ENCODE measurements at places on chromosomes 4 and X.

GRCh38 chrX:41184312-41184711 is 99.1 kb downstream of the USP9X start:
- DNase-seq: no peak

- no peak for DNase-seq
These were observed 353.6 kb downstream of the TRIML1 start for GRCh38 chr4:188492886-188493285.

DNA sequence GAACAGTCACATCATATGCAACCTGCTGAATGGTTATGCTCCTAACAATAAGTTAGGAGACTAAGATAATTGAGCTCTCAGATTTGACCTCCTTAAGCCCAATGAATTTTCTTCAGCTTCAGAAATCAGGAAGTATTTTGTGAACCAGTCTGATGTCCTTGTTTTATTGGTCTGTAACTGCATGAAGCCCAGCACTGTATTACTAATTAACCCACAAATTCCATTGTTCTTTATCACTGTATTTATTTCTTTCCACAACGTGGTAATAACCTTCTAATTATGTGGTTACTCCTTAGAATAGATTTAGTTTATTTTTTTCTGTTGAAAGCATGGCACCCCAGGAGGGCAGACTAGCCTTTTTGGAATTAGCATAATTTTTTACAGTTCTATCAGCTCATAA is 3.9 kb upstream of the MFAP3L start:
- no peak for DNase-seq

DNA sequence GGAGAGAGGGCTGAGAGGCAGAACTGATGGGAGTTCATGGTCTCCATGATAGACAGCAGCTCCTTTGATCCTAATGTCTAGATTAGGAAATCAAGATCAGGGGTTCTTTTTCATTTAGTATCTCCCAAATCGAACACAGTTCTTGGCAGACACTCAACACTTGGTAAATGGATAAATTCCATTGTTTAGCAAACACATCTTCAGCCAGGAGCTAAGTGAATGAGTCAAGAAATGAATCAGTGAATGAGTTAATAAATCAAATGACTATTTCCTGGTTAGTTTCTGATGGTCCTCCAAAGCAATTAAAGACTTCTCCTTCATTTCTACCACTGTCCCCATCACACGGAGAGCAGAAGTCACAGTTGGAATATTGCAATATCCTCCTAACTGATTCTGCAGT is 120.0 kb upstream of the SHISA3 start:
- DNase-seq: no peak

DNA sequence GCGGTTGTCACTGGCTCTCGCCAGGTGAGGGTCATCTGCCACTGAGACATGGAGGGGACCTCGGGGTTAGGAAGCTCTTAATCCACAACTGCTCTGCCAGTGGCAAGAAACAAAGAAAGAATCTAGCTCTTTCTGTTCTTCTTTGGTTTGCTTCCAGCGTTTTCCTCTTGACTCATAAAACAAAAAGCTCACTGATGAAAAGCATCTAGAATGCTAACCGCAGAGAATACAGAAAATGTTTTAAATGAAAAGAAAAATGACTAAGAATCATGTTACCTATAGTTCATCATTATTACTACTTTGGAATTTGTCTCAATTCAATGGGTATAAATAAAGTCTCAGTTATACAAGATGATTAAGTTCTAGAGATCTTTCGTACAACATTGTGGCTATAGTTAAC is 274.8 kb upstream of the TENM3 start:
- no peak for DNase-seq

DNA sequence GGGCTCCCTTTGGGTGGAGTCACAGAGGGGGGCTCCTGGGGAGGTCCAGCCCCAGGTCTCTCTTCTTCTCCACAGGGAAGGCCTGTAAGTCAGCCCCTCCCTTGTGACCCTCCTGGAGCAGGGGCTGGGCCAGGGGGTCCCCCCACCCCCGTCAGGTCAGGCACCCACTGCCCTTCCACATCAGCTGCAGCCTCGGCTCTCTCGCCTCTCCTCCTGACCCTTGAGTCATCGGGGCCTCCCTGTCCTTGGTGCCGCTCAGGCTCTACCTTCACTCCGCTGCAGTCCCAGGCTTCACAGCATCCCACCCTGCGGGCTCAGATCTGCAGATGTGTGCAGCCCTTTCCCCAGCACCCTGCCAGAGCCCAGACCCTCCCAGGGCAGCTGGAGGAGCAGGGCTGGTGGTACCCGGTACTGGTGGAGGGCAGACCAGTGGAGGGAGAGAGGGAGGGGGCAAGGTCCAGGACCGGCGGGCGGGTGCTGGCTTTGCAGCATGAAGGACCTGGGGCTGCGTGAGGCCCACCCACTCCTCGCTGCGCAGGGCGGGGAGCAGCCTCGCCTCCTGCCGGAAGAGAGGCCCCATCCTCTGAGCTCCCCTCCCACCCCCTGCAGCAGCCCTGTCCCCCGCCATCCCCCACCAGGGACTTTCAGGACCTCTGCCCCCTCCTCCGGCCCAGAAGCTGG is 117.1 kb downstream of the FAM53A start:
- no peak for DNase-seq

DNA sequence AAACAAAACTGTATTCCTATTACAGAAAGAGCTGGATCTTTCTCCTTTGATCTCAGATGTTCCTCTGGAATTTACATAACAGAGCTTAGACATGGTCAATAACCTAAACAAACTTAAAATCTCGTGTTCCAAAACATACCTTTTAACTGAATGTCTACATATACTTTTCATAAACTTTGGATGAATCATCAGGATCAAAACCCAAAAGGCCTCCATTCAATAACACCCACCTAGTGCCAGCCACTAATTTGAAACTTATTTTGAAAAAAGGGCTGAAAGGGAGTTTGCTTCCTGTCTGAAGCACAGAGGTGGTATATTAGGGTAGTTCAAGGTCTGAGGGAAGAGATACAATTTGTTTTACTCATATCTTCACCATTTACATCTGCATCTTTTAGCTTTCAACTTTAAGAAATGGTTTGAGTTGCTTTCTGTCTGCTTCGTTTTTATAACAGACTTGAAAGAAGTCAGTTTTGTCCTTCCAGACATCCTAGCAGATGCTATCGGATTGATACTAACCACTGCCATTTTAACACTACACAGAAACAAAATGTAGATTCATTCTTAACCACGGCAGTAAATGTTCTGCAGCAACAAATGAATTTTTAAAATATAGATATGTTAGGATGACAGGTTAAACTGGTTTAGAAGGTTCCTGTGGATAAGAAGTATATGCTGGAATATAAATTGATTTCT is 242.8 kb upstream of the DKK2 start:
- no peak for DNase-seq

DNA sequence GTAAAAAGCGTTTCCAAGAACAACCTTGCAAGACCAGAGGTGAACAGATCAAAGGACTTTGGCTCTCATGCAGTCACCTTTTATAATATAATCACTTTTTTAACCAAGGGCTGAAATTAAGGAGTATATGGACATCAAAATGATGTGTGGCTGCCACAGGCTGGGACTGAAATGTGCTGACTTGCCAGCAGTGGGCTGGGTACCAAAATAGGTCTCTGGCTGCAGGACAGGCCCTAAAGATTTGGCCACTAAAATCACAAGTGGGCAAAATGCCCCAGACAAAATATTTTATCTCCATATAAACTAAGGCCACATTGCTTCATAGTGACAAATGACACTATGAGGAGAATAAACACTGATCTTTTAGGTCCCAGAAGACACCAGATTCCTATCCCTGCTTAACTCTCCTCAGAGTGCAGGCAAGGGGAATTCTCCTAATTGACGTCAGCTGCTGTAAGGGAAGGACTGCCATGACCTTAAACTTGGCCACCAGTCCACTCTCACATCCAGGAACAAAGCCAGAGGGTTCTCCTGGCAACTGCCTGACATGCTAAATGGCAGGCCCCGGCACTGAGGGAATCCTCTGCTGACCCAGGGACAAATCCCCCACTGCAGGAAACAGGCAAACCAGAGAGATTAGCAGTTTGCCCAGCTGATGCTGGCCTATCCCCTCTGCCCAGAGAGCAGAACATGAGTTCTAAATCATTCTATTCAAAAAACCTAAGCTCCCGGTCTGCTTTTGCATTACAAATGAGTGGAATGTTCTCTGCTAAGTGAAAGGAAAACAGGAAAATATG is 155.8 kb downstream of the PPP3CA start:
- no peak for DNase-seq

DNA sequence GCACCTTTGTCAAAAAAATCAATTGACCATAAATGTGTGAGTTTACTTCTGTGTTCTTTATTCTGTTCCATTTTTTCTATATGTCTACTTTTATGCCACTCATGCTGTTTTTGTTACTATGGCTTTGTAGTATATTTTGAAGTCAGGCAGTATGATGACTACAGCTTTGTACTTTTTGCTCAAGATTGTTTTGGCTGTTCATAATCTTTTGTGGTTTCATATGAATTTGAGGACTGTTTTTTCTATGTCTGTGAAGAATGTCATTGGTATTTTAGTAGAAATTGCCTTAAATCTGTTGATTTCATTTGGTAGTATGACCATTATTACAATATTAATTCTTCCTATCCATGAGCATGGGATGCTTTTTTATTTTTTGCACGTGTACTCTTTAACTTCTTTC is 346.8 kb downstream of the PPP3CA start:
- DNase-seq: no peak

GRCh38 chr4:33071535-33071934 is 2351.4 kb downstream of the PCDH7 start:
- no peak for DNase-seq

GRCh38 chr4:8258552-8259212 is 10.9 kb upstream of the HTRA3 start:
- DNase-seq: no peak

- no peak for DNase-seq
These were observed 90.5 kb downstream of the STOX2 start for GRCh38 chr4:183995570-183995969.

DNA sequence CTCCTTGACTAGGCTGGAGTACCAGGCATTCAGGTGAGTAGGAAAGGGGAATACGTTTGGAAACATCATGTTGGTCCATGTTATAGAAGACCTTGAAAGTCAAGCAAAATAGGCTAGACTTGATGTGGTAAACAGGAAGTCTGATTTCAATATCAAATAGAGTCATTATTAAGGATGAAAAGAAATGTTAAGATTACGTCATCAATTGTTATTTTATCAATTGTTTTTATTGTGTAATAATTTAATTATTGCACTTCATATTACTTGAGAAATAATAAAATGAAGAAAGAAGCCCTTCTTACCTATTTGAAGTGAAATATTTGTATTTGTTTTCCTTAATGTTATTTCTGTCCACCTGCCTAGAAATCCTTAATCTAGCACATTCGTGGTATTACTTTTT is 361.0 kb upstream of the HAND2 start:
- no peak for DNase-seq

DNA sequence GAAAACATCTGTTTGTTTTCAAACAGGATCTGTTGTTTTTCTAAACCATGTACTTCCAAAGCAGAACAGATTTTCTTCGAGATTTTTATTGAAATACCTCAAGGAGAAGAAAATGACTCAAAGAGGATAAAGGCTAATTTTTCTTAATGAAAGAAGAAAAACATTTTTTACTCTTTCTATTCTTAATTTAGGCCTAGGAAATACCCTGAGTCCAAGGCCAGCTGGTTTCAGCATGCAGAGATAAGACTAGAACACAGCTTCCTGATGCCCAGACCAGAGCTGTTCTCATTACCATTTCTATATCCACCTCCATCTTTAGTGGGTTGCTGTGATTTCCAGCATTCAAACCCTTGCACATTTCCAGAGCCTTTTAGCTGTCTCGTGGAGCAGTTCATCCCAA is 18.3 kb downstream of the GAB1 start:
- DNase-seq: no peak

- DNase-seq: no peak
These were observed 31.3 kb upstream of the ETNPPL start for GRCh38 chr4:108794136-108794535.

DNA sequence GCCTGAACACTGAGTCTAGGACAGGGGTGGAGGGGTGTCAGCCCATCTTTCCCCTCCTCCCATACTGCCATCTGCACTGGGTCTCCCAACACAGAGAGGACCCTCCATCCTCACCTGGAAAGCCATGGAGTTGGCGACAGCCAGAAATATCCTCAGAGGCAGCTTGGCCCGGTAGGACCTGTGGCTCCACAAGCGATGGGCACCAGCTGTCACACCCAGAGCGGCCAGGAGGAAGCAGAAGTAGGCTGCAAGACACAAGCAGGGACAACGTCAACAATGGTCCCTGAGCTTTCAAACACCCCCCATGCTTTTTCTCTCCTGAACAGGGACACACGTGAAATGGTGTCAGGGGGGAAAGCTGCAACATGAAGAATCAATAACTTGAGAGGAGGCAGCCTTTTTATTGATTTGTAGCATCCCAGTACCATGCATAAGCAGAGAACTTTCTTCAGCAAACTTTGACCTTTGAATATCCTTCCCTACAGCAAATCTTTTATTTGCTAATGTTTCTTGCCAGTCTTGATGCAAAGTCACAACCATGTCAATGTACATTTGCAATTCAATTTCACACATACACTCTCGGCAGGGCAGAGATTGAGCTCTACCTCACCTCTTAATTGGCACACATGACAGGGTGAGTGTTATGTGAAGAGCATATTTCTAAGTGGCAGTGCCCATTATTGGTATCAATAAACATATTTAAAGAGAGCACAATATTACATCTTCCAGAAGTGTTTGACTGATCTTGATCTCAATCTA is 93.2 kb downstream of the SCD5 start:
- DNase-seq: no peak

- no peak for DNase-seq
These were observed 62.6 kb downstream of the TBC1D9 start for GRCh38 chr4:140693562-140693961.

DNA sequence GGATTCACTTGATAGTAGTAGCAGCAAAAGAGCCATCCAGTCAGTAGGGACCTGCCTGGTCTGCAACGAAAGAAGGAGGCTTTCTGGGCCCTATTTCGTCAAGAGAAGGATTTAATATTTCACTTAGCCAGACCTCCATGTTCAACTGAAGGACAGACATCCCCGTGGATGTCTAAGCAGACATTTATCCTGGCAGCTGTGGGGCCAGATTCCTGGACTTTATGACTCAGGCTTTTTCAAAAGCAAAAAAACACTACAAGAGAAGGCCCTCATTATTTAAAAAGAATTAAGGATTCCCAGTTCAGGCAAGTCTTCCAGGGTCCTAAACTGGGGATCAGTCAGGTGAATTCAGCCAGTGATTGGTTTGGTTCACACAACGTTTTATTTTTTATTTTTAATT is 88.5 kb upstream of the TSPAN5 start:
- DNase-seq: no peak

Data from T47D (cell line).